ENCODE measurements at places on chromosomes 7 and 10. TPM values are rescaled to one million over a fixed set of nuclear protein-coding genes. Genes with fewer than 3 reads are reported as not detected.

- H3K27ac ChIP-seq, result no peak overlapping the region
- peaks cover 8% of the 10 kb centered on the region for H3K4me1 ChIP-seq
- no peaks in the 10 kb centered on the region for H3K36me3 ChIP-seq
- no peak overlapping the region for H3K4me3 ChIP-seq
These were observed 3.6 kb downstream of the EPDR1 start for GRCh38 chr7:37923996-37924395.

- no peak overlapping the region for H3K4me3 ChIP-seq
- H3K27me3 ChIP-seq, result peaks cover 3% of the 10 kb centered on the region
- no peaks in the 10 kb centered on the region for H3K36me3 ChIP-seq
These were observed 164.4 kb downstream of the SH2D4B start for GRCh38 chr10:80702143-80702542.

DNA sequence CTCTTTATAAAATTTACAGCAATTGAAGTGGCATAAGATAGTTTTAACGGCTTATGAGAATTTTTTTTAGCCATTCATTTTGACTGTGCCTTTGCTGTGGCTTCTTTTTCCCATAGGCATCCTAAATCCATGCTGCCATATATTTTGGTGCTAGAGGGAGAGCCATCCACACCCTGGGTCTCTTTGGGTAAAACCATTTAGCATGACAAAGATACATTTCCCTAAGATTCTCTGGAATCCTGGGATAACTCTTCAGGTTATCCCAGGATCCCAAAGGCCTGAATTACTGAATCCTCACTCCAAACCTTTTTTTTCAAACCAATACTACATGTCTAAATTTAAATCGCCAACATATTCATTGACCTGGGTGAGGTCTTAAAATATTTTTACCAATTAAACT lies 28.9 kb downstream of the DNAJC12 start:
- H3K27me3 ChIP-seq, result no peaks in the 10 kb centered on the region
- no peak overlapping the region for H3K4me3 ChIP-seq
- peaks cover 12% of the 10 kb centered on the region for H3K4me1 ChIP-seq

- no peak overlapping the region for H3K27ac ChIP-seq
- DNase-seq, result no peak
- H3K4me1 ChIP-seq, result peaks cover 7% of the 10 kb centered on the region
These were observed 118.5 kb downstream of the NKX6-2 start for GRCh38 chr10:132667342-132668047.

GRCh38 chr7:135991906-135992305 lies 14.7 kb upstream of the MTPN start:
- DNase-seq, result no peak
- no peak overlapping the region for H3K4me3 ChIP-seq
- peaks cover 4% of the 10 kb centered on the region for H3K36me3 ChIP-seq

DNA sequence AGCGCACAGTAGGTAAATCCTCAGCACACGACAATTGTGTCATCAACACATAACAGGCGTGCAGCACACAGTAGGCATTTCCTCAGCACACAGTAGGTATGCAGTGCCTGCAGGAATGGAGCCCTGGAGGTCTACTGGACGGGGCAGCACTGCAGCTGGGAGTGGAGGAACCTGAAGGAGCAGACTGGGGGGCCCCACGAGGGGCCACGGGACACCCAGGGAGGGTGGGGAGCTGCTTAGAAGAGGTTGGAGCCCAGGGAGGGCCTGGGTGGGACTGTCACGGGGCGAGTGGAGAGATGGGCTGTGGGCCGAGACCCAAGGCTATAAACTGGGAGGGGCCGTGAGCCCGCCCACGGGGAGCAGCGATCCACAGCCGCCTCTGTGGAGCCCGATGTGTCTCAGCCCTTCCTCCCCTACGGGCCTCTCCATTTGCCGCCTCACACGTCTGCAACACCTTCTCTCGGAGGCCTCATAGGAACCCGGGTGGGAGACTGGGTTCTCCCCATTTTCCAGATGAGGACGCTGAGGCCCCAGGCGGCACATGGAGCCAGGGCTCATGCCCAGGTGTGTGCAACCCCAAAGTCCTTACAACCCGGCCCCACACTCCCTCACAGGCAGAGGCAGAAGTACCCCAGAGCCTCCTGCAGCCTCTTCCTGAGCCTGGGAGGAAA lies 101.5 kb downstream of the MICALL2 start:
- no peak overlapping the region for H3K4me3 ChIP-seq
- no peak overlapping the region for H3K27ac ChIP-seq
- H3K36me3 ChIP-seq, result no peaks in the 10 kb centered on the region
- H3K4me1 ChIP-seq, result no peaks in the 10 kb centered on the region
- DNase-seq, result no peak

GRCh38 chr10:22369434-22370072 lies 24.3 kb downstream of the SPAG6 start:
- peaks cover 11% of the 10 kb centered on the region for H3K36me3 ChIP-seq
- peaks cover 39% of the 10 kb centered on the region for H3K4me1 ChIP-seq
- peak overlapping the region; percentile 65 for H3K27ac ChIP-seq
- DNase-seq, result no peak
- peaks cover 2% of the 10 kb centered on the region for H3K27me3 ChIP-seq
- H3K4me3 ChIP-seq, result peak overlapping the region; percentile 13

GRCh38 chr7:1537535-1538412 lies 7.3 kb downstream of the MAFK start:
- no peak overlapping the region for H3K27ac ChIP-seq
- peaks cover 11% of the 10 kb centered on the region for H3K36me3 ChIP-seq
- H3K4me3 ChIP-seq, result no peak overlapping the region
- peaks cover 19% of the 10 kb centered on the region for H3K4me1 ChIP-seq

GRCh38 chr10:52216852-52217251 lies 97.2 kb upstream of the DKK1 start:
- no peak overlapping the region for H3K4me3 ChIP-seq
- no peak overlapping the region for H3K27ac ChIP-seq
- DNase-seq, result no peak
- no peaks in the 10 kb centered on the region for H3K36me3 ChIP-seq
- H3K27me3 ChIP-seq, result no peaks in the 10 kb centered on the region

The LYZL2 gene
- total RNA-seq, result not detected

The MUC3A gene
- not detected for total RNA-seq

The EDRF1 gene
- total RNA-seq, result 36.6 TPM

The RBP3 gene
- not detected for total RNA-seq

The IRF5 gene
- total RNA-seq, result 17.7 TPM

The ABCB1 gene
- 15.7 TPM for total RNA-seq

The OPN1SW gene
- not detected for total RNA-seq

The GSTK1 gene
- 436 TPM for total RNA-seq
